Activated CD4-positive, alpha-beta memory T cell treated with anti-CD3 and anti-CD28 coated beads for 36 hours (primary cell): ENCODE measurements at places on chromosomes 3 and 15. TPM values are rescaled to one million over a fixed set of nuclear protein-coding genes. Genes with fewer than 3 reads are reported as not detected.

The EAF1 gene
- 23.4 TPM for total RNA-seq

The CCR9 gene
- not detected for total RNA-seq

The RBPMS2 gene
- total RNA-seq = not detected

The SLC38A3 gene
- total RNA-seq = not detected

The AP3B2 gene
- total RNA-seq = 0.40 TPM

The ANXA2 gene
- 131 TPM for total RNA-seq

The STARD9 gene
- total RNA-seq = 3.4 TPM
